ENCODE measurements at places on chromosomes 5 and 9.

- DNase-seq, result peak; percentile 51
Observed at GRCh38 chr9:129609486-129610212, 11.3 kb downstream of the C9orf50 start.

DNA sequence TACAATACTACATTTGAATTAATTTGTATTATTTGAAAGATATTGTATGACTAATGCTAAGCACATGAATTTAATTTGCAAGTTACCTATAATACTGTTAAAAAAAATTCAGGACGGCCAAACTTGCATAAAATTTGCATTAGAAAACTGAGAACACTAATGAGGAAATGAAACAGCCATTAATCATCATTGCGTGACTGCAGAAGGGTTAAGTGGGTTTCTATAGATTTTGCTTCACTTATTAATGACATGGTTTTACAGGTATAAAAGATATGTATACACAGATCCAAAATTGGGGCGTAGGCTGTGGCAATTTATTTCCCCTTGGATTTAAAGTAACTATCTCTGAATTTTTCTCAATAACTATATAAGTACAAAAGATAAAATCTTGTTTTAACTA is 882.6 kb downstream of the PTPRD start:
- DNase-seq, result no peak

DNA sequence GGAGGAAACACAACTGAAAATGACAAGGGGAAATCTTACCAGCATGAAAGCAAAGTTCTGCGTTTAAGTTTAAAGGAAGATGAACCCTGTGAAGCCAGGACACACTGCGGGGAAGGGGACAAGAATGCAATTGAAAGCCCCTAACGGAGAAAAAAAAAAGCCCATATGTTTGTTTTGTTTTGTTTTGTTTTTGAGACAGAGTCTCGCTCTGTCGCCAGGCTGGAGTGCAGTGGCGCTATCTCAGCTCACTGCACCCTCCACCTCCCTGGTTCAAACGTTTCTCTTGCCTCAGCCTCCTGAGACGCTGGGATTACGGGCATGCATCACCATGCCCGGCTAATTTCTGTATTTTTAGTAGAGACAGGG is 2.9 kb downstream of the STK10 start:
- DNase-seq, result no peak

DNA sequence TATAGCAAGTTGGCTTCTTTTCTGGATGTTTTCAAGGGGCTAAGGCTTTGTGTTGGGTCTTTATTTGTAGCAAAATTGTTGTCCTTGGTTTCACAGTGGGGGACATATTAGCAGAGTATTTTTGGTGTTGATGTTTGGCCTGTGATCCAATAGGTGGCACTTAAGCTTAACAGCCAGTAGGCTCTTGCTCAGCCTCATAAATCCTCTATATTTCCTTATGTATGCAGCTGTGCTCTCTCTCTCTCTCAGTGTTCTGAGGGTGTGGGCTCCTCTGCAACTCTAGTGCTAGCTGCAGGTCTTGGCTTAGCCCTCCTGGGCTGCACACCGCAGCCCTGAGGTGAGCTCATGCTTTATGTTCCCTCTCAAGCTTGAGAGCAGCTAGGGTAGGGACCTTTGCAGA is 195.0 kb upstream of the GHR start:
- no peak for DNase-seq

GRCh38 chr5:92527311-92528078 is 1053.5 kb downstream of the NR2F1-AS1 start:
- DNase-seq, result no peak

- peak; percentile 36 for DNase-seq
Observed at GRCh38 chr9:132372177-132373095, 17.6 kb upstream of the SETX start.

DNA sequence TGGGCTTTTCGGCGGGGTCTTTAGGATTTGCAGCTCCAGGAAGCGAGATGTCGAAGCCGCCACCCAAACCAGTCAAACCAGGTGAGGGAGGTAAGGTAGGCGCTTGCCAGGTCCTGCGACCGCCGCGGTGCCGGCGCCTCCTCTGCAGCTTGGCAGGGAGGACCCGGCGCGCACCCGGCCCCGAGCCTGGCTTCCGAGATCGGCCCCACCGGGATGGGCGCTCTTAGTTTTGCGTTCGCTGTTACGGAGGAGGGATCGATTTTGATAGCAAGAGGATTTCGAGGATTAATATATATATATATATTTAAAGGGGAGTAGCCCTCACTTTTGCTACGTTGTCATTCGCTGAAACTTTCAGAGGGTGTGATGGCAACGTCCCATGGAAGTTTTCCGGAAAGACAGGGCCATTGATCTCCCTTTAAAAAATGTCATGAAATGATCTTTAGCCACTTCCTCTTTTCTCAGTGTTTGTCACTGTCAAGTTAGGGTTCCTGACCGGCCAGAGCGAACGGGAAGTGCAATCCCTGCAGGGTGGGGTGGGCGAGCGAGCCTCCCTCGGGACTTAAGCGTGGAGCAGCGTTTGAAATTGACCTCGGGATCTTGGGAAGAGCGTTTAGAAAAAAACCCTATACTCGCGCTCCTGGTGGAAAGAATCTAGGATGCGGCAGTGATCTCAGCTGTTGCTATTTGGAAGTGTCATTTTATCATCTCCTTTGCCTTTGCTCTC is 495 bp downstream of the OSTF1 start:
- peak; percentile 74 for DNase-seq

DNA sequence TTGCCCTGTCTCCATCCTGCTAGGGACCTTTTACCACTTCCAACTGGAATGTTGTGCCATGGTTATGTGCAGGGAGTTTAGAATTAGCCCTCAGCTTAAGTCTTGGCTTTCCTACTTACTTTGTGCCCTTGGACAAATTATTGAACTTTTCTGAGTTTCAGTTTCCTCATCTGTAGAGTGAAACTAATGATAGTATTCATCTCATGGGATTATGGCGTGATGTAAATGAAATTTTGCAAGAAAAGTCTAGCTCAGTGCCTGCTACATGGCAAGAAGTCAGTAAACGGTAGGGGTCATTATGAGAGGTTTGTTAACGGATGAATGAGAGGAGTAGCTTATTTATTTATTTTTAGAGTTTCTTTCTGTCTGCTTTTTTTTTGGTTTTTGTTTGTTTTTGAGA is 1.8 kb downstream of the MVB12B start:
- no peak for DNase-seq

DNA sequence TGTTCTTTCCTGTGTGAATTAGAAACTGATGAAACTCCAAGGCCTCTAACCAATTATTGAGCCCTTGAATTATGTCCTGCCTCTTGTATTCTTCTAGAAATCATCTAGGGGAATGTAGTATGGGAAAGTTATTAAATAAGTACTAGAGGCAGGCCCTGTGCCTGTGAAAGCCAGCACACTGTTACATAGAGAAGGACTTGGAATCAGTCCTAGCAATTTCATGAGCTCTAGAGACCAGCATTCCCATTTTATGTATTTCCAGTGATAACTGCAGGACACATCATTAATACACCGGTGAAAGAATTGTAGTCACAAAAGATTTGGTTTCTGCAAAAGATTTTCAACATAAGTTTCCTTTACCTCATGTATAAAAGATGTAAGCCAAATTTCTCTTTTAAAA is 168.5 kb upstream of the VLDLR start:
- no peak for DNase-seq

- DNase-seq, result no peak
Observed at GRCh38 chr5:137148655-137149054, 350.5 kb downstream of the SPOCK1 start.

GRCh38 chr5:157817387-157817702 is 41.6 kb downstream of the CLINT1 start:
- DNase-seq, result no peak

DNA sequence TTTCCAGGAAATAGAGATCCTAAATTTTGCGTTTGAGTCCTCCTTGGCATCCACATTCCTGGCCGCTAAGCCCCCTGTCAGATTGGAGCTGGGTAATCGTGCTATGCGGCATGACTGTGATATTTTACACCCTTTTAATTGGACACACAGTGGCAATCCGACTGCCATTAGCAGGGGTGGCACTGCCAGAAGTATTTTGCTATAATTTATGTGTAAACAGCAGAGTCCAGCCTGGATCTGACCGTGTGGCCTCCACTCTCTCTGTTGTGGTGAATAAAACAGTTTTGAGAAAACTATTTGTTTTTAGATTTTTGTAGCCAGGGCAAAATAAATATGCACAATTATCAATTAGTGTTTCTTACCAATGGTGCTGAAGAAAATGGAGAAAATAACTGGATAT is 281.0 kb upstream of the IRX2 start:
- DNase-seq, result no peak

GRCh38 chr9:132885720-132886333 is 7.1 kb downstream of the SPACA9 start:
- DNase-seq, result no peak

DNA sequence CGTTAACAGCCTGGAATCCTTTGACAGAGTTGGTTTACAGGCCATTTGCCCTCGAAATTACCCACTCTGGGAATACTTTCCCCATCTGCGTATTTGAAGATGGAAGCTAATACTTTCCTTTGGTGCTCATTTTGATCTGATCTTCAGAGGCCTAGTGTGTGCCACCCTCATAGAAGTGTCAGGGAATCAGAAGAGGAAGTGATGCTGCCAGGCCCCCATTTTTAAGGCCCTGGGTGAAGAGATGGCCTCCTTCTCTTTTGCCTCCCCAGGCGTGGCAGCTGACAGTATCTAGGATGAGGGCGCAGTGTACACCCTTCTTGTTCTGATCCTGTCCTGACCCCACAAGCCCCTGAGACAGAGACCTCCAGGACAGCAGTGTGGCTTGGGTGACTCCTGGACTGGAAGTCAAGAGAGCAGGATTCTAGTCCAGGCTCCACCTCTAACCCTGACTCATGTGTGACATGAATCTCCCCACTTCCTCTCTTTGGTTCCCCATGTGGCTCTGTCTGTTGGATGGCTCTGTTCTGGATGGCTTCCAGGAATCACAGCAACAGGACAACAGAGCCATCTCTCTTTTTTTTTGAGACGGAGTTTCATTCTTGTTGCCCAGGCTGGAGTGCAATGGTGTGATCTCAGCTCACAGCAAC is 27.8 kb downstream of the CSF1R start:
- DNase-seq, result no peak

GRCh38 chr5:51172903-51173626 is 210.2 kb upstream of the ISL1 start:
- DNase-seq, result no peak

DNA sequence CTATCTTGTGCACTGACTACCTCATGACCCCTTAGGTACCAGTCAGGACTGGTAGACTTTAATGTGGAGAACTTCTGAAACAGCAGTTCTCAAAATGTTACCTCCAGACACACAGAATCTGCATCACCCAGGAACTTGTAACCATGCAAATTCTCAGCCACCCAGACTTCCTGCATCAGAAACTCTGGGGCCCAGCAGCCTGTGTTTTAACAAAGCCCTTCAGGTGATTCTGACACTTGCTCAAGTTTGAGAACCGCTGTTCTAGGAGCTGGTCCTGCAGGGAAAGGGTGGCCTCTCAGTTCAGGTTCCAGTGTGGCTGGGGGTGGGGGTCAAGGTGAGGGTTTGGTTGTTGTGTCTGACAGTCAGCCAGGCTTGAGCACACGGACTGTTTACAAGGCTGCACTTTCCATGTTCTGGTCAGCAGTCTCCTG is 28.4 kb downstream of the ZFP62 start:
- DNase-seq, result no peak

GRCh38 chr5:180806351-180807011 is 3.9 kb upstream of the MGAT1 start:
- no peak for DNase-seq

GRCh38 chr9:133841167-133841812 is 103.1 kb upstream of the SARDH start:
- no peak for DNase-seq

GRCh38 chr9:120408680-120409258 is 171.2 kb downstream of the CDK5RAP2 start:
- DNase-seq, result no peak

DNA sequence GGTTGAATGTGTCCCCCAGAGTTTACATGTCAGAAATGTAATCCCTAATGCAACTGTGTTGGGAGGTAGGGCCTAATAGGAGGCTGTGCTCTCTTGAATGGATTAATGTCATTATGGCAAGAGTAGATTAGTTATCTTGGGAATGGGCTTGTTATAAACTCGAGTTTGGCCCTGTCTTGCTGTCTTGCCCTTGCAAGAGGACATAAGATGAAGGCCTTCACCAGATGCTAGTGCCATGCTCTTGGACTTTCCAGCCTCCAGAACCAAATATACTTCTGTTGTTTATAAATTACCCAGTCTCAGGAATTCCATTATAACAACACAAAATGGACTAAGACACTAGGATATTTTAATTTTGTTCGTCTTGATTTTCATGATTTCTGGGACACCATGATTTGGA is 5.4 kb downstream of the PIK3R1 start:
- DNase-seq, result no peak

DNA sequence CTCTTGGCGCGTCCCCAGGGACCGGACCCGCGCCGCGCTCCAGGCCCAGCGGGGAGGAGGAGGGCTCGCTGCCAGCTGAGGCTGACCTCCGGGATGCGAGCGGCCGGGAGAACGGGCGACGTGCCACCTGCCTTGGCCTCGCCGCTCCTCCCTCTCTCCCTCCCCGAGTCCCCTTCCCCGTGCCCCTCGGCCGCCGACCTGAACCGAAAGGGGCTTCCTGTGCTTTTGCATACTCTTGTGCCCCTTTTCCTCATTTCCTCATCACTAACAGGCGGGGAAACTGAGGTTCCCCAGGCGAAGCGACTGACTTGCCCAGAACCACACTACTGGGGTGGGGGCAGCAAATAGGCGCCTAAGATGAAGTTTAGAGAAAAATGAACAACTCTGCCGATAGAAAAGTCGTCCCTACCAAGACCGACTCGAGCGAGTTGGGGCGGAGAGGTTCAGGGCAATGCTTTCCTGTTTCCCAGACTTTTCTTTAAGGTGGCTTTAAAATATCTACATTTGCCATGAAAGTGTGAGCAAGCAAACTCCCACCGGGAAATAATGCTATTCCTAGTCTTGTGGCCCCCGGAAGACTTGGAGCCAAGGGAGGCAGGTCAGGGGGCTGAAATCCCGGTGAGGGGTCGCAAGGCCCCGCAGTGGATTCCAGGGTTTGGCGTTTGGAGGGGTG is 580 bp upstream of the DUSP1 start:
- no peak for DNase-seq

DNA sequence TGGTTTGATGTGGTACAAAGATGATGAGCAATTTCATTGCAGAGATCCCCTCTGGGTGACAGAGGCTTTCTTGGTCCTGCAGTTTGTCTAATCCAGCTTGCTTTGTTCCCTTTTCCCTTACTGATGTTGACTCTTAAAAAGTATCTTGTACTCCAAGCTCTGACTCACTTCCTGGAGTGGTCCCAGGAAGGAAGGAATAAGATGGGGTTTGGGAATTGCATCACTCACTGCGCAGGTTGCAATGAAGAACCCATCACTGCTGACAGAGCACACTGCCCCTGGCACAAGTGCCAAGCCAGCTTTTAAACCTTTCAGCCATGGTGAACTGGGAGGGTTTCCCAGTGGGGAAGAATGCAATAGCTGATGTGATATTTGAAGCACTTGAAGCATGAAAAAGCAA is 662.2 kb upstream of the CTNND2 start:
- no peak for DNase-seq

GRCh38 chr5:10689391-10690081 is 71.5 kb downstream of the DAP start:
- DNase-seq, result no peak

DNA sequence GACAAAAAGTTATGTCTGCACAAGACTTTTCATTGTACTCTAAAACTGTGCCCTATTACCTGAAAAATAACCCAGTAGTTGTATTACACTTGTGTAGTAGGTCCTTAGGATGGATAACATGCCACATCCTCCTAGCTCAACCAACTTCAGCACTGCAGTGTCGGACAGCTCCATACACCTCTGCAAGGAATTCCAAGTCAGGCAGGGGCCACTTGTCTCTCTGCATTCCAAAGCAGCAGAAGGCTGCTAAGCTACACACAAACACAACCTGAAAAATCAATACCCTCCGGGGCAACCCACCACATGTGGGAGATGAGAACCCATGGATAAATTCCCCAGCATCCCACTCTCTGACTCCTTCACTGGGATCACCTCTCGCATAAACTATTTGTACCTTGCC is 50.2 kb downstream of the MED10 start:
- no peak for DNase-seq

Measured in left ventricle myocardium inferior (tissue), 1 donor.